ENCODE measurements at places on chromosomes 4 and X. TPM values are rescaled to one million over a fixed set of nuclear protein-coding genes. Genes with fewer than 3 reads are reported as not detected.

The DUX4 gene
- total RNA-seq: not detected

The SH3RF1 gene
- total RNA-seq: 12.9 TPM

The MAPK10 gene
- total RNA-seq: 30.6 TPM

The MYL5 gene
- total RNA-seq: 16.0 TPM

The PNMA6E gene
- not detected for total RNA-seq

The NWD2 gene
- total RNA-seq: 1.9 TPM

Data from subcutaneous adipose tissue (tissue), 4 donors.